ENCODE measurements at places on chromosomes 4 and X. TPM values are rescaled to one million over a fixed set of nuclear protein-coding genes. Genes with fewer than 3 reads are reported as not detected.

The GRPR gene
- 10.3 TPM for total RNA-seq

The SPON2 gene
- total RNA-seq: 14.3 TPM

The DIPK2B gene
- total RNA-seq: 2.1 TPM

- H3K36me3 ChIP-seq: no peaks in the 10 kb centered on the region
- H3K4me1 ChIP-seq: no peaks in the 10 kb centered on the region
- no peak overlapping the region for H3K4me3 ChIP-seq
- H3K27me3 ChIP-seq: no peaks in the 10 kb centered on the region
These were observed 192.8 kb downstream of the CCNG2 start for GRCh38 chr4:77349796-77350195.

GRCh38 chrX:134664202-134664601, 5.9 kb upstream of the PLAC1 start:
- no peak for DNase-seq
- no peaks in the 10 kb centered on the region for H3K36me3 ChIP-seq
- H3K4me1 ChIP-seq: no peaks in the 10 kb centered on the region
- no peaks in the 10 kb centered on the region for H3K27me3 ChIP-seq

- peaks cover 5% of the 10 kb centered on the region for H3K4me1 ChIP-seq
- no peak overlapping the region for H3K4me3 ChIP-seq
- H3K27me3 ChIP-seq: no peaks in the 10 kb centered on the region
These were observed 2360.1 kb downstream of the PCDH7 start for GRCh38 chr4:33080275-33080674.

- H3K4me1 ChIP-seq: no peaks in the 10 kb centered on the region
- no peaks in the 10 kb centered on the region for H3K36me3 ChIP-seq
- DNase-seq: no peak
- no peak overlapping the region for H3K4me3 ChIP-seq
- no peak overlapping the region for H3K27ac ChIP-seq
These were observed 64.1 kb upstream of the GUCY1A1 start for GRCh38 chr4:155602351-155603140.

GRCh38 chr4:127832585-127832984, 48.1 kb upstream of the PLK4 start:
- peaks cover 19% of the 10 kb centered on the region for H3K36me3 ChIP-seq
- no peak overlapping the region for H3K27ac ChIP-seq
- H3K27me3 ChIP-seq: no peaks in the 10 kb centered on the region
- no peak for DNase-seq
- no peak overlapping the region for H3K4me3 ChIP-seq

DNA sequence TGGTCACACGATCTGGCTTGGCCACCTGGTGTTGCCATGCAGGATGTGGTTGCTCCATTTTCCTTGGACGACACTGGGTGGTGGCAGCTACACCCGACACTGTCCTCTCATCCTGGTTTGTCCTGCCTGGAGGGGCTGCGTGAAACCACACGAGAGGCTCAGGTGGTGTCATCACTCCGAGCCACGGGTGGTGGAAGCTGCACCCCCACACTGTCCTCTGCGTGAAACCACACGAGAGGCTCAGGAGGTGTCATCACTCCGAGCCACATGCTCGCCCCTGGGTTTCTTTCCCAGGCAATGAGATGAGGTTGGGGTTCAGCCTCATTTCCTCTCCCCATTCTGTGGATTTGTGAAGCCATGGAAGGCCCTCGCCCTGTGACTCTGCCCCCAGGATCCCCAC, 34.3 kb downstream of the WFS1 start:
- H3K4me3 ChIP-seq: no peak overlapping the region
- no peaks in the 10 kb centered on the region for H3K4me1 ChIP-seq
- H3K36me3 ChIP-seq: peaks cover 7% of the 10 kb centered on the region
- no peak overlapping the region for H3K27ac ChIP-seq
- no peak for DNase-seq

GRCh38 chr4:154982187-154983047, 201.3 kb downstream of the RBM46 start:
- no peaks in the 10 kb centered on the region for H3K4me1 ChIP-seq
- no peaks in the 10 kb centered on the region for H3K36me3 ChIP-seq
- no peak overlapping the region for H3K27ac ChIP-seq
- no peak overlapping the region for H3K4me3 ChIP-seq
- H3K27me3 ChIP-seq: no peaks in the 10 kb centered on the region

GRCh38 chrX:45699158-45699557, 498.5 kb upstream of the DIPK2B start:
- H3K27ac ChIP-seq: no peak overlapping the region
- peaks cover 5% of the 10 kb centered on the region for H3K27me3 ChIP-seq
- no peak for DNase-seq
- no peaks in the 10 kb centered on the region for H3K36me3 ChIP-seq
- no peaks in the 10 kb centered on the region for H3K4me1 ChIP-seq

- H3K27me3 ChIP-seq: no peaks in the 10 kb centered on the region
- no peaks in the 10 kb centered on the region for H3K36me3 ChIP-seq
- H3K27ac ChIP-seq: no peak overlapping the region
- H3K4me1 ChIP-seq: no peaks in the 10 kb centered on the region
- DNase-seq: no peak
- no peak overlapping the region for H3K4me3 ChIP-seq
These were observed 75.0 kb upstream of the CCDC160 start for GRCh38 chrX:134162032-134162431.
